ENCODE measurements at places on chromosomes 6 and 20. TPM values are rescaled to one million over a fixed set of nuclear protein-coding genes. Genes with fewer than 3 reads are reported as not detected.

Gene RGS17
- not detected for total RNA-seq

- no peak for DNase-seq
Observed at GRCh38 chr6:30641048-30641447, 5.9 kb upstream of the C6orf136 start.

Gene BMP7
- not detected for total RNA-seq

DNA sequence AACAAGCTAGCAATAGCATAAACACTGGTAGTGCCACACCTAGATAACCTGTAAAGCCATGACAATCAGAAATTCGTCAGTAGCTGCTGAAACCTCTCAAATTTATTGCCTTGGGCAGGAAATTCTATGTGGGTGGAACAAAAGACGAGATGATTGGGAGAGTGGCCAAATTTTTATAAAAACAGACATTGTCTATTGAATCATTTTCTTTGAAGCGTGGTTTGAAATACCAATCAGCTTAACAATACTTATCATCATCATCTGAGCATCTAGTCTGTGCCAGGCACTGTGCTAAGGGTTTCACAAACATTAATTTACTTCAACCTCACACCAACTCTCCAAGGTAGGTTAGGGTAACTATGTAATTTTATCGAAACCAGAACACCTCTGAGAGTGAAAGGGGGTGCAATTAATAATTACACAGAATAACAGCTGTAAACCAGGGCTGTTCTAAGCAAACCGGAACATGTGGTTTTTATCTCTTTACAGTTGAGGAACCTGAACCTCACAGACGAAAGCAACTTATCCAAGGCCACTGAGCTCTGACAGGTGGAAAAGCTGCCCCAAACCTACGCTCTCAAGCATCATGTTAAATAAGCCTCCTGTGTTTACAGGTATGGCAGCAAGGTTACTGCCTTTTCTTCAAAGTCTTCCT is 43.4 kb downstream of the NHSL1 start:
- DNase-seq: peak; percentile 44

Gene LPIN3
- 2.4 TPM for total RNA-seq

DNA sequence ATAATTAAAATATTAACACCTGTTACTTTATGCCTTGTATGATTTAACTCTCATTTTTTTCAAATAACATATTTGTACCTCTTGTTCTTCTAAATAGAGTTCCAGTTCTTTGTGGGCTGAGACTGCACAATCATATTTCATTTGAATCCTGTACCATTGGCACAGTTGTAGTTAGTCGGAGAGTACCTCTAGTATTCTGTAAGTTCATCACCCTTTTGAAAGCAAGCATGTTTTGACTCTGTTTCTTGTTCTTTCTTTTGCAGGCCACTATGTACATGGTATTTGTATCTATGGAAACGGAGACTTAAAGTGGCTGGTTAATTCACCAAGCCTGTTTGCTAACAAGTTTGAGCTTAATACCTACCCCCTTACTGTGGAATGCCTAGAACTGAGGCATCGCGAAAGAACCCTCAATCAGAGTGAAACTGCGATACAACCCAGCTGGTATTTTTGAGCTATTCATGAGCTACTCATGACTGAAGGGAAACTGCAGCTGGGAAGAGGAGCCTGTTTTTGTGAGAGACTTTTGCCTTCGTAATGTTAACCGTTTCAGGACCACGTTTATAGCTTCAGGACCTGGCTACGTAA is 68.2 kb downstream of the C6orf52 start:
- no peak for DNase-seq

DNA sequence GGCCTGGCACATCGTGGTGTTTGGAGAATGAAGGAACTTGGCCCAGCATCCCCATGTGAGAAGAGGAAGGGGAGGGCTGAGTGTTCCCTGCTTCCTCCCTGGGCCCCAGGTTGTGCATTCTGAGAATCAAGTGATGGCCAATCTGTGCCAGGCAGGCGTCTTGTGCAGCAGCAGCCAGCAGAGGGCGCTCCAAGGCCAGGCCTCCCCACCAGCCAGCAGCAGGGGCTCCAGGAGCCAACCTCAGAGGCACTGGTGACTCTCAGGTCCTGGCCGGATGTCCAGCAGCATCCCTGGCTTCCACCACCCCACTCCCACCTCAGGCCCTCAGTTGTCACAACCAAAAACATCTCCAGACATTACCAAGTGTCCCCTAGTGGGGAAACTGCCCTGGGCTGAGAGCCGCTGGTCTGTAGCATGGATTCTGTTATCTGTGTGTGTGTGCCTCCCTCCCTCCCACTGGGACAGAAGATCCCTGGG is 192.0 kb downstream of the PREX1 start:
- DNase-seq: peak; percentile 68

Gene RSPO3
- not detected for total RNA-seq

DNA sequence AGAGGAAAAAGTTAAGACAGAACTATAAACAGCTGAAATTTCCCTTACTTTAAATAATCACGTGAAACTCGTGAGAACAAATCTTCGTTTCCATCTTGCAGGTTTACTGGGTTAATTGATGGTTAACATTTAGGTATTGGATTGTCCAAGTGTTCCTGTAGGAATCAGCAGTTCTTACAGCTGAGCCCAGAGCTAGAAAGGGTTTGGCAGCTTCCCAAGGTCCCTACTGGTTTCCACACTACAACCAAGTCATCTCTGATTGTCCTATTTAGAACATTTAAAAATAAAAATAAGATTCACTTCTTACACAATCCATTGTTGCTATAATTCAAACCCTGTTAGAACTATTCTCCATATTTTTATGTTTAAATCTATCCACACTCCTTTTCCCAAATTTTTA is 15.8 kb downstream of the MPC1 start:
- DNase-seq: no peak

DNA sequence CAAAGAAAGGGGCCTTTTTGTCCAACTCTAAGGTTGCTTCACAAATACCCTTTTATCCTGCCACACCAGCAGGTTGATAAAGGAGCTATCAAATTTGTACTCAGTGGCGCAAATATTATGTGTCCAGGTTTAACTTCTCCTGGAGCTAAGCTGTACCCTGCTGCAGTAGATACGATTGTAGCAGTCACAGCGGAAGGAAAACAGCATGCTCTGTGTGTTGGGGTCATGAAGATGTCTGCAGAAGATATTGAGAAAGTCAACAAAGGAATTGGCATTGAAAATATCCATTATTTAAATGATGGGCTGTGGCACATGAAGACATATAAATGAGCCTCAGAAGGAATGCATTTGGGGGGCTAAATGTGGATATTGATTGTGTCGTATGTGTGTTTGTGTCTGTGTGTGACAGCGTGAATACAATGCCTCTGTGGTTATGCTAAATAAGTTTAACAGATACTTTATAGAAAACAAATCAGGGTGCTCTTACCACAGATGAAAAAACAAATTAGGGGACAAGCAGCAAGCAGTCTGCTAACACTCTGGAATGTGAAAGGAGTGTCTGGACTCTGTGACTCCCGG is 33.6 kb downstream of the HM13 start:
- DNase-seq: no peak

DNA sequence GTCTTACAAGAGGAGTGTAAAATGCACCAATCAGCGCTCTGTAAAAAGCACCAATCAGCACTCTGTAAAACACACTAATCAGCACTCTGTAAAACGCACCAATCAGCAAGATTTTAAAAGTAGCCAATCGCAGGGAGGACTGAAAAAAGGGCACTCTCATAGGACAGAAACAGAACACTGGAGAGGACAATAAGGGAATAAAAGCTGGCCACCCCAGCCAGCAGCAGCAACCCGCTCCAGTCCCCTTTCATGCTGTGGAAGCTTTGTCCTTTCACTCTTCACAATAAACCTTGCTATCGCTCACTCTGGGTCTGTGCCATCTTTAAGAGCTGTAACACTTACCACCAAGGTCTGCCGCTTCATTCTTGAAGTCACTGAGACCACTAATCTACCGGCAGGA is 1.7 kb upstream of the AIG1 start:
- DNase-seq: no peak

DNA sequence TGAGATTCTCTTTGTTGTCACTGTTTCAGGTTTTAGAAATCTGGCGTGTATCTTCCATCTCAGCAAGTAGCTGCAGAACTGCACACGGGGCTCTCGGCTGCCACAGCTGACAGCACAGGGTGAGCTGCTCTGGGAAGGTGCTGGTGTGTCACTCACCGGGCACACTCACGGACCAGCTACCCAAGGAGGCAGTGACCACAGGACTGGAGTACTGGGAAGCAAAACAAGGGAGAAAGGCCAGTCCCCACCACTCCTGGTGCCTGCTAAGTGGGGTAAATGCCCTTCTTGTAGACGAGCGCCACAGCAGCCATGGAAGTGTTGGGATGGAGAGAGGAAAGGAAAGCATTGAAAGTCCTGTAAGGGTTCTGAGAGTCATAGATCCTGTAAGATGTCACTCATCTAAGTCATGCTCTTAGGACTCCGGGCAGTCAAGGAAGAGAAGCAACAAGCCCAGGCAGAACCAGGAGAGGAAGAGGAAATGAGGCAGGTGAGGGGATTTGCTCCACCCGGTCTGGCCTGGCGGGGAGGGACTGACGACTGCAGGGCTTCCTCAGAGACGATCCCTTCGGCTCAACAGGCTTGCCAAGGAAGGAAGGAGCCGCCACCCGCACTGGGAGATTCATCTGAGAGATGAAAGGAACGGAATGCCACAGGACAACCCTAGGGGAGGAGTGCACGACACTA is 48.1 kb downstream of the PRDM1 start:
- no peak for DNase-seq

Gene STX11
- 16.8 TPM for total RNA-seq

Gene NKX2-4
- total RNA-seq: not detected

DNA sequence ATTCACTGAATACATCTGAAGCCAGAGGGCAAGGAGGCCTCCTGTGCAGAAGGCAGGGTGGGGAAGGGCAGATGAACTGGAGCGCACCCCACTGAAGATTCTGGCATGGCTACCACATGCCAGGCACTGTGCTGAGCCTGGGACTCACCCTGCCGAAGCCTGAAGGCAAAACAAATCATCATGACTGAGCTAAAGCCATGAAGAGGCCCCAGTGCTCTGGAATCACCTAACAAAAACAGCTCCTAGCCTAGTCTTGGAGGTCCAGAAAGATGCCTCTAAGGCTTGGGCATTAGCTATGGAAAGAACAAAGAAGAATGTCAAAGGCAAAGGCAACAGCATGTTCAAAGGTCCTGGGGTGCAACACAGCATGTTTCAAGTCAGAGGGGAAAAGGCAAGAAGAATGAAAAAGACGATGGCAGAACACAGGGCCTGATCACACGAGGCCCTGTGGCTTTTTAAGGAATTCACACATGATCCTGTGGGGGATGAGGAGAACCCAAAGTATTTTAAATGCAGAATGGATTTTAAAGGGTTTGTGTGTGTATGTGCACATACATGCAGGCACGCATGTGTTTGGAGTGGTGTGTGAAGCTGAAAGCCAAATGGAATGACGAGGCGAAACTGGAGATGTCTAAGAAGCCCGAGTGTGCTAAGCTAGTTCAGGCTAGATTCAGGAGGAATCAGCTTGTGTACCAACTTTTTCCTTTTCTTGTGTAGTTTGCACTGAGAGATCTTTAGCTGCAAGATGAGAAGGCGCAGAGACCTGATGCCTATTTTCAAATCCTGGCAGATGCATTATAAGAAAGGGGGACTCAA is 261.4 kb downstream of the ZNF217 start:
- no peak for DNase-seq

Gene KIAA0408
- 1.3 TPM for total RNA-seq

- DNase-seq: no peak
Observed at GRCh38 chr20:51284176-51284575, 258.3 kb downstream of the NFATC2 start.

- no peak for DNase-seq
Observed at GRCh38 chr6:76351275-76351674, 278.8 kb upstream of the IMPG1 start.

Gene KCNQ2
- total RNA-seq: not detected

Gene CST4
- total RNA-seq: not detected

DNA sequence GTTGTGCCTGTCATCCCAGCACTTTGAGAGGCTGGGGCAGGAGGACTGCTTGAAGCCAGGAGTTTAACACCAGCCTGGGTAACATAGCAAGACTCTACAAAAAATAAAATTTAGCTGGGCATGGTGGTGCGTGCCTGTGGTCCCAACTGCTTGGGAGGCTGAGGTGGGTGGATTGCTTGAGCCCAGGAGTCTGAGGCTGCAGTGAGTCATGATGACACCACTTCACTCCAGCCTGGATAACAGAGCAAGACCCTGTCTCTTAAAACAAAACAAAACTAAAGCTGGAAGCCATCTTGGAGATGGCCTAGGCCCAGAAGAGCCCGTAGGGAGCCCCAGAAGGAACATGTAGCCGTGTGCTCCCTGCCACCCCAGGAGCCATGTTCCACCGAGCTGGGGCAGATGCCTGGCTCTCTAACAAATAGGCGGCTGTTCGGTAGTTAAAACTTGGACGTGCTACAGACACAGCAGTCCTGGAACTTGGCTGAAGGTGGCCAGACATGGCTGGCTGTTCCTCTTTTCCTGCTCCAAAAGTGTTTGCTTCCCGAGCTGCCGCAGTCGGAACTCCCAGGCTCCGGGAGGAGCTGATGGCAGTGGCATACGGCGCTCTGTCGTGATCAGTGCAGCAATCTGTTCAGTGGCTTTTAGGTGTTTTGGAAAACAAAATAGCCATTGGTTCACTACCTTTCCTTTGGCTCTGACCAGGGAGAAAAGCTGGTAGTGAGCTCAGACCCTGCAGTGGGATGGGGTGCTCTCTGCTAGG is 37.0 kb downstream of the DYNLT1 start:
- DNase-seq: no peak

Gene MAS1
- not detected for total RNA-seq

DNA sequence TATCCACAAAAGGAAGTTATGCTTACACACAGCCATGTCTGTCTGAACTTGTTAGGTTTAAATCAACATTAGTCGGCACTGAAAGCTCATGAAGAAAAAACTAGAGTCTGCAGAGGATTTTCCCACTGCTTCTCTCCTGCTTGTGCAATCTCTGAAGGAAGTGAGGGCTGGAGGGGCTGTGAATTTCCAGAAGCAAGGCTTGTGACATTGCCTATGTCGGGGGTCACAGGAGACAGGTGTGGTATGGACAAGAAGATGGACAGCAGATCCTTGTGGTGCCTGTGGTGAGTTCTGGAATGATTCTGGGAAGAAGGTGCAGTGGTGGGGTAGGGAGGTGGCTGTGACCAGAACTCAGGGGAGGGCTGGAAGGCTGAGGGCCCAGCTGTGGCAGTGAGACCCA is 84.3 kb upstream of the TRAF3IP2 start:
- no peak for DNase-seq

Gene GDAP1L1
- not detected for total RNA-seq

Gene NOTCH4
- 0.47 TPM for total RNA-seq

Gene TMEM170B
- total RNA-seq: 1.9 TPM

DNA sequence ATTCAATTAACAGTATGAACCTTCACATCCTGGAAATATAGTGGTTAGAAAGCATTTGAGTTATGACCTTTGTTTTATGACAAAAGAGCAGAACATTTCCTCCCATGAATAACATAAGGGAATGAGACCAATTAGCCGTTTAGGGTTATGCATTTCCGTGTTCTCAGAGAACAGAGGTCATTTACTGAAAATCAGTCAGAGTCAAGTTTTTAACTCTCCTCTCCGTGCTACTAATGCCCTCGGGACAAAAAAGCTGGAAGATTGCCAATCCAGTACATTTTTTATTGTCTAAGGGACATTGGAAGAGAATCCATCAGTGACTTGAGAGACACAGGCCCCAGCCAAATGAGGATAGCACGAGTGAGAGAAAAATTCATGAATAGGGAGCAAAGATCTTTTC is 632.7 kb downstream of the RFPL4B start:
- DNase-seq: no peak

GRCh38 chr20:38253571-38253970 is 7.0 kb downstream of the KIAA1755 start:
- DNase-seq: no peak

GRCh38 chr20:13397300-13397724 is 176.2 kb downstream of the ISM1 start:
- DNase-seq: no peak

GRCh38 chr20:740162-740561 is 28.1 kb downstream of the SLC52A3 start:
- DNase-seq: no peak

Gene SLC2A10
- total RNA-seq: not detected

Gene OPN5
- not detected for total RNA-seq

Measured in CD4-positive, alpha-beta T cell (primary cell).